Activated CD8-positive, alpha-beta memory T cell treated with anti-CD3 and anti-CD28 coated beads, Interleukin-2, amount 50 U/mL, for 48 hours (primary cell): ENCODE measurements at places on chromosomes 2 and 18.

GRCh38 chr2:138502255-138503086, 901 bp downstream of the SPOPL start:
- DNase-seq, result no peak

DNA sequence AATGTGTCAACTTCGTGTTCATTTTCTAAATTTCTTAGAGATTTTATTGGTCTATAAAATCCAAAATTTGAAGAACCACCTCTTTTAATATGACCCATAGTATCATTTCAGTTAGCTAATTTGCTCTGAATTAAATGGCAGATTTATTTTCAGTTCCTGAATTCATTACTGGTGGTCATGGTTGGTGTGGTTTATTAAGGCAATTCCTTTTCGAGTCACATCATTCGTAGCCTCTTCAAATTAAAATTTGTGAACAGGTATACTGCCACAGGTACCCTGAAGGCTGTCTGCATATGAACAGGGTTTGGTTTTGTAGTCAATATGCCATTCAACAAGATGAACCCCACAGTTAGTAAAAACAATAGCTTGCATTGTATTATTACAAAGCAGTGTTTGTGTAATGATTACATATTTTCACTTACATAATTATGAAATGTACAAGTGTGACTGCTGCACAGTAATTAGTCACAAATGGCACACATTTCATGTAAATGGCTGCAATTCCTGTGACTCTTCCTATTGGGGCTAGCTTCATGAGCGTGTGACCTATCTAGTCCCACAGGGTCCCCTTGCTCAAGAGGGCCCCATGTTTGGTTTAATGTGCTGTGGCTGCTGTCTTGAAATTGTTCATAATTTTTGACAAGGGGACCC, 48.9 kb downstream of the CDC42EP3 start:
- DNase-seq, result no peak

DNA sequence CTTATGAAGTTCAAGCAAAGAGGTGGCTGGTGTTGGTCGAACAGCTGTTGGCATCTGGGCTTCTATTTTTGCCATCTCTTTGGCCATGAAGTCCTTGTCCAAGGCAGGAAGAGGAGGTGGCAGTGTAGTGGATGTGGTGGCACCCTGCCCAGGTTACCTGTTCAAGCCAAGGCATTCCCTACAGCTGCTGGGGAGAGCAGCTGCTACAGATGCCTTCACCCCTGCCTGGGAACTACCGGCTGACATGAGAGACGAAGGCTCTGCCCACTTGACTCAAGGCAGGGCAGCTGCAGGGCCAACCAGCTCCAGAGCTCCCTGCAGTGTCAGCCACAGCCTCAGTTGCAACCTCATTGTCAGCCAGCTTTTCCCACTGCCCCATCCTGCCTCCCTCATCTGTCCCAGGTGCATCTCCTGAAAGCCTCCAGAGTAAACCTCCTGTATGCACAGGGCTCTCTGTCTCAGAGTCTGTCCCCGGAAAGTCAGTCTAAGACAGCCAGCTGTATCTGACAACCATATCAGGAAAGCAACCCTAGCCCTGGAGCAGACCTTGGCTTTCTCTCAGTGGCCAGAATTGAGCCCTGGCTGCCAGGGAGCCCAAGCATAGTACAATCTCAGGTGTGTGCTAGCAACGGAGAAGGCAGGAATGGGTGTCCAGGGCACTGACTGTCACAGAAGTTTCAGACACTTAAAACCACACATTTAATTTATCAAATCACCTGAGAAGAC, 115.9 kb downstream of the RPIA start:
- DNase-seq, result no peak

- no peak for DNase-seq
These were observed 232.3 kb upstream of the ITGA4 start for GRCh38 chr2:181224866-181225265.

DNA sequence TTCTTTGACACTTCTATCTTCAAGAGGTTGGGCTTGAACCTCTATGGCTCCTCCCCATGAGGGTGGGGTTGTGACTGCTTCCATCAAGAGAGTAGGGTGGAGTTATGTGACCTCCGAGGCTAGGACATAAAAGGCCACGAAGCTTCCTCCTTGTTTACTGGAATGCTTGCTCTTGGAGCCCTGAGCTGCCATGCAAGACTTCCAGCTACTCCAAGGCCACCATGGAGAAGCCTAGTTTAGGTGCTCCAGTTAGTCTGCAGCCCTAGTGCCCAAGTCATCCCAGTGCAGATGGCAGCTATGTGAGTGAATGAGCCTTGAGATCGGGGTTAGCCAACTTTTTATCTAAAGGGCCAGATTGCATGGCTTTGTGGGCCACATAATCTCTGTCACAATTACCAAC, 2.4 kb upstream of the MERTK start:
- DNase-seq, result no peak

GRCh38 chr18:5512176-5512575, 31.6 kb downstream of the EPB41L3 start:
- no peak for DNase-seq

- no peak for DNase-seq
These were observed 717.6 kb downstream of the TDRD15 start for GRCh38 chr2:21841341-21841740.

GRCh38 chr2:189267491-189267890, 87.9 kb upstream of the COL5A2 start:
- no peak for DNase-seq

- DNase-seq, result no peak
These were observed 143.3 kb upstream of the CAB39 start for GRCh38 chr2:230569298-230569697.

DNA sequence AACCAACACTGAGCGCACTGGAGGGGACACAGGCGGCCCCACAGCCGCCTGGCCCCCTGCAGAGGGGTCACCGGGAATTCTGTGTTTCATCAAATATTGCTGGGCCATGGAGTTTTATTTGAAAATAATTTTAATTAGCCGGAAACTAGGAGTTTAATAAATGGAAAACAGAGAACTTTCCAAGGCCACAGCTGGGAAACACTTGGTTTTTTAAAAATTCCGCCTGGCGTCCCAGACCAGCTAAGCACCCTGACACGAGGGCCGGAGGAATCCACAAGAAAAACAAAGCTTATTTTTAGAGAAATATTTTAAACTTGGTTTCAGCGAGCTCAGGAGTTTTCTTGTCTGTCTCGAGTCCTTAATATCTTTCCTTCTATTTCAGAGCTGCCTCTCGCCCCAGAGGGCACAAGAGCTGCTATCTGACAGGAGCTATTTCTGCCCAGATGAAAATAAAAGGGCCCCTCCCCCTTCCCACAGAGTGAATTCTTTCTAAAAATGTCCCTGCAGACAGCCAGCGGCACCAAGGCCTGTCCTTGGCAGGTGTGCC, 8.2 kb downstream of the ZFP36L2 start:
- DNase-seq, result no peak
